A375 (cell line): ENCODE measurements at places on chromosomes 4 and X. TPM values are rescaled to one million over a fixed set of nuclear protein-coding genes. Genes with fewer than 3 reads are reported as not detected.

Gene C4orf36
- total RNA-seq, result 1.4 TPM in 1 of 2 replicates, not detected in the other

Gene PAK3
- total RNA-seq, result 0.38 and 1.3 TPM in 2 replicates

Gene MSANTD1
- 0.45 and 0.80 TPM in 2 replicates for total RNA-seq

Gene TDO2
- total RNA-seq, result 0.41 TPM in 1 of 2 replicates, not detected in the other

Gene CD38
- 0.08 TPM in 1 of 2 replicates, not detected in the other for total RNA-seq

Gene SLC6A14
- not detected in 2 replicates for total RNA-seq

Gene ASB5
- not detected in 2 replicates for total RNA-seq

Gene HTN3
- not detected in 2 replicates for total RNA-seq

Gene AADAT
- 9.4 and 10.3 TPM in 2 replicates for total RNA-seq

Gene TMEM154
- 3.1 and 4.2 TPM in 2 replicates for total RNA-seq

Gene SNX12
- total RNA-seq, result 29.9 and 33.1 TPM in 2 replicates

Gene TAF1
- 62.0 and 66.4 TPM in 2 replicates for total RNA-seq

Gene MAGEA3
- 172 and 182 TPM in 2 replicates for total RNA-seq

Gene SMR3B
- not detected in 2 replicates for total RNA-seq
